ENCODE measurements at places on chromosomes 5 and 9.

DNA sequence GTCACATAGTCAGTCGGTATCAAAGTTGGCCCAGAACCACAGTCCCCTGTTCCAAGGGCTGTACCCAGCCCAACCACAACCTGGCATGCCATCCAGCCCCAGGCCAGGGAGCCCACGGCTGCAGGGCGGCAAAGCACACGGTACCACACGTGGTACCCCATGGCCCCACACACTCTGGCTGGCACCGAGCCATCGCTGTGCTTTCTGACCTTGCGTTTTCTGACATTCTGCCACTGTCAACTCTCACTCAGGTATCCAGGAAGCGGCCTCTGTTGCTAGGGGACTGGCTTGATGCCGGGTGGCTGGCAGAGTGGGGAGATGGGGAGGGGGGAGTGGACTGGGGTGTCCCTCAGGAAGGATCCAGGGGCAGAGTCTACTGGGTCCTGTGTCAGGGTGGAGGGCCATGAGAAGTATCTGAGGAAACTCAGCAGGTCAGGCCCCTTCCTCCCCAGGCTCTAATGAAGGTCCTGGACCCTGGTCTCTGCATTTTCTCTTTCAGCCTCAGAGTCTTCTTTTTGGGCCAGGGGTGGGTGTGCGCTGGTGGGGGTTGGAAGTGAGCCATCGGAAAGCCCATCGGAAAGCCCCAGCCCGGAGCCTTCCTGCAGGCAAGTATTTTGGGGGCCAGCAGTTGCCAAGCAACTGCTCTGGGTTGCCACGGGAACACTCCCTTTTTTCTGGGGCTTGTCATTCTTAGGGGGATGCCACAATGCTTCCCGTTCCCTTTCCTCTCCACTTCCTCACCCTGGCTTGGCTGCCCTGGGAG is 21.0 kb upstream of the RALGDS start:
- DNase-seq, result peak; percentile 63

DNA sequence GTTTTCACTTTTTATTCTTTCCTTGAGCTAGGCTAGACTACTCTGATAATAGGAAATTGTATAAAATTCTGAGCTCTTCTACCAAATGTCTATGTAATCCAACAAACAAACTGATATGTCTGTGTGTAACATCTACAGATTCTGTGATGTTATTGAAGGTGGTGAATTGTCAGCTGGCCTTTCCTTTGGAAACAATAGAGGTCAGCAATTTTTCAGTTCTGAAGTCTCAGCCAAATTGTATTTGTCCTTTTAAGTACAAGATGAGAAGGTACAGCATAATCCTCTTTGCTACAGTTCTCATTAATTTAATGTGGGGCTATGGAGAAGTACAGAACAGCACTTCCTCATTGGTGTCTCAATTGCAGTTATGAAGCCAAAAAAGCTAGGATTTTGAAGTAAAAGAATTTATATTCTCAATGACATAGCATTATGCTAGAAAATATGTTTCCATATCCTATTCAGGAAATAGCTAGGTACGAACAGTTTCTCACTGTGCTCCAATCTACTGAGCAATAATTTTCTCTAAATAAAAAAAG is 198.0 kb downstream of the HINT1 start:
- no peak for DNase-seq

DNA sequence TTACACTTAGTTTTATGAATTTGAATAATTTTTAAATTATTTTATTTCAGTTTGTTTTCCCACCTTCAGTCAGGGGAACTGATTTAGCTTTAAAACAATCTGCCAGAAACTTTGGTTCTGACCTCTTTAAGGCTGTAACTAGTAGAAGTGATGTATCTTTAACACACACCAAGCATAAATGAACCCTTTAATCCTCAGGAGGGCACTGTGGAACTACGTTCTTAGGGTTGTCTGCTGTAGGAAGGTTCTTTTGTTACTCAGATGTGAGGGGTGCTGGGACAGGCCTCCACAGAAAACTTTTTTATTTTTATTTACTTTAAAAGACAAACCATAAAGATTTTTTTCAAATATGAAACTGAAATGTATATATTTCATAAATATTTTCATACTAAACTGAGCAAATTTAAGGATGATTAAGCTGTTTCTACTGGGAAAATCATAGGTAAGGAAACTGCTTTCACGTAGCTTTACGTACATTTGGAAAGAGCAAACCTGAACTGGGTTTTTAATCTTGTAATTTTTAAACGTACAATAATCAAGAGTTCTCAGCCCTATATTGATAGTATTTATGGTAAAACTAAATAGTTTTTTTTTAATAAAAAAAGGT is 5.3 kb downstream of the KLF4 start:
- peak; percentile 27 for DNase-seq

DNA sequence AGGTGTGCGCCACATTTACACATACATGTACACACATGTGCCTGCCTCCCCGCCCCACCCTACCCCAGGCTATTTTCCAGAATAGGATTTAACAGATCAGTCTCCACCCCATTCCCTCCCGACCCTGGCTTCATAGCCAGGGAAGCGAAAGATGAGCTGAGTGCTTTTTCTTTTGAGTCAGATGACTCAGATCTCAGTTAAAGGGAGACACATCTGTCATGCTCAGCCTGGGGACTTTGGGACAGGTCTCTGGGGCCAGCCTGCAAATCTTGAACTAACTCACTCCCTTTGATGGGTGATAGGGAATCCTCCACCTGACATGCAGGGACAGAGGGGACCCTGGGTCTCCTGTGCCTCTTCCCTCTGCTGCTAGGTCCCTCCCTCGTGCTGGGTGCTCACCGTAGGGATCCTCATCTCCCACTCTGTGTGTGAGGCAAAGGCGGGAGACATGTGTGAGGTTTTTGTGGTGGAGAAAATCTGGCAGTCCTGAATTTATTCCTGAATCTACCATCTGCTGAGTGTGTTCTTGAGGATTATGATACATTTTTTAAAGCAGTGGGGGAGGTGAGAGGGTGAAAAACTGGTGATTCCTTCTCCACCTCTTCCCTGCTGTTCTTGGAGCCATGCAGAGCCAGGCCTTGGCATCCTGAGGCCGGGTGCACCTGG is 37.7 kb downstream of the NEUROG1 start:
- no peak for DNase-seq

- DNase-seq, result no peak
Observed at GRCh38 chr5:174145091-174145490, 99.6 kb downstream of the NSG2 start.
